Peyer's patch (tissue), 4 donors: ENCODE measurements at places on chromosomes 7 and 10. TPM values are rescaled to one million over a fixed set of nuclear protein-coding genes. Genes with fewer than 3 reads are reported as not detected.
A peak's percentile ranks its signal among the peaks of the same experiment; 100 is the strongest.

The TAS2R41 gene
- not detected for total RNA-seq

DNA sequence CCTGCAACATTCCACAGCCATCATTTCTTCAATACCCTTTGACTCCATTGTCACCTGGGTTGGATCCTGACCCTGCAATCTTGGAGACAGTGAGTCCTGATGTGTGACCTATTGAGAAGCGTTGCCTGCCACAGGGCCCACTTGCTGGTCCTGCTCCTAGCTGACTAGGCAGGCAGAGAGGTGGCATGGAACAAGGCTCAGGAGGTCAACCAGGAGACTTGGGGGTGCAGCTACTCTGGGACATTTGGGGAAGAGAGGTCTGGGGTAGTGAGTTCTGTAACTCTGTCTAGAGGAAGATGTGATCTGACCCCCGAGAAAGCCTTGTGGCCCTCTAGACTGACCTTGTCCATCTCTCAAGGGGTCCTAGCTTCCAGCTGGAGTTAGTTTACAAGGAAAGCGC is 1.8 kb downstream of the ZMIZ2 start:
- H3K4me1 ChIP-seq, result peaks cover 23% of the 10 kb centered on the region
- H3K27me3 ChIP-seq, result no peaks in the 10 kb centered on the region
- H3K4me3 ChIP-seq, result no peak overlapping the region
- H3K36me3 ChIP-seq, result no peaks in the 10 kb centered on the region

DNA sequence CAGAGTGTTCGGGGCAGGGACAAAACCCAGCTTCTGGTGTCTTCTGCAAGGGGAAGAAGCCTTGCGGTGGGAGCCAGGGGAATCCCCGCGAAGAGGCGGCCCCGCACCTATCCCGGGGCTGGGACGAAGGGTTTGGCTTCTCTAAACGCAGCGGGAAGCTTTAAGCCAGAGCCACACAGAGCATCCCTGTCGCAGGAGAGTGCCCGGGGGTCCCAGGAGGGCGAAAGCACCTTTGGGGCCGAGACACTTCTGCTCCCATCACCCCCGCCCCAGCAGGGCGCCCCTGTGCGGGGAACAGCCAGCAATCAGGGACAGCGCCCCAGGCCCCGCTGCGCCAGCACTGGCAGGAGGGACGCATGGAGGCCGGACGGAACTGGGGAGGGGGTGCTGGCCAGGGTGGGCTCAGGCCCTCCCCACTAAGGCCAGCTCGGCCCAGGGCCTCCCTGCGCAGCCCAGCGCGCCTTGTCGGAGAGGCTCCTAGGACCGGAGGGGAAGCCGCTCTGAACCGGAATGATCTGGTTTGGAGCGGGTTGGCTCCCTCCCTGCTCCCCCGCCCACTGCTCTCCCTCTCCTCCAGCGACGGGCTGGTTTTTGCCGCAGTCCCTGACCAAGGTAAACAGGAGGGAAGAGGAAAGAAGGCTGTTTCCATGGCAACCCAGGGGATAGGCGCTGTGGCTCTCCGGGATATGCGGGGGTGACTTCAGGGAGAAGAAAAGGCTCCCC is 63.9 kb downstream of the TMEM209 start:
- H3K4me1 ChIP-seq, result no peaks in the 10 kb centered on the region
- H3K27me3 ChIP-seq, result no peaks in the 10 kb centered on the region
- peak overlapping the region; percentile 49 for H3K4me3 ChIP-seq
- H3K36me3 ChIP-seq, result no peaks in the 10 kb centered on the region

DNA sequence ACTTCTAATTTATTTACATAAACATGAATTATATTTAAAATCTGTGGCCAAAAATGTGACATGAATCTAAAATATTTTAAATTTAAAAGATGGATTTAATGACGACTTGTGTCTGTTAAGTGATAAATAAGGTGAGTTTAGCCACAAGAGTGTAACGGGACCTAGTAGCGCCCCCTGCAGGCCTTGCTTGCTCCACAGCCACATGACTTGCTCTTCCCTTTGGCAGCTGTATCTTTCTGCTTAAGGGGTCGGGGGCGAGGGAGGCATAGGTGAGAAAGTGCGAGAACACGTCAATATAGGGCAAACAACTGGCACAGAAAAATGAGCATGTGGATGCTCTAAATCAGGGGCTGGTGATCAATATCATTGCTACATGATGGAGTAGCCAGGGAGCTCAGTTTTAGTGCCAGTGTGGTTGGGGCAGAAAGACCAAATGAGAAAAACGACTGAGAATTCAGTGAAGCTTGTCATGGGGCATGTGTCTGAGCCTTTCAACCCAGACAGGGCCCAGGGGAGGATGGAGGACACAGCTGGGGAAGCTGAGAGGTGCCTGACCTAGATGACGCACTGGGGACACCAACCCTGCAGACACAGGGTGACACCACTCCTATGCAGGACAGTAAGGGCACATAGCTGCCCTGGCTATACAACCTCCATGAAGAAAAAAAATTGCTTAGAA is 49.8 kb downstream of the PAXIP1 start:
- no peaks in the 10 kb centered on the region for H3K27me3 ChIP-seq
- no peak overlapping the region for H3K4me3 ChIP-seq
- H3K27ac ChIP-seq, result no peak overlapping the region
- no peaks in the 10 kb centered on the region for H3K36me3 ChIP-seq

The ECHS1 gene
- 194 TPM for total RNA-seq

DNA sequence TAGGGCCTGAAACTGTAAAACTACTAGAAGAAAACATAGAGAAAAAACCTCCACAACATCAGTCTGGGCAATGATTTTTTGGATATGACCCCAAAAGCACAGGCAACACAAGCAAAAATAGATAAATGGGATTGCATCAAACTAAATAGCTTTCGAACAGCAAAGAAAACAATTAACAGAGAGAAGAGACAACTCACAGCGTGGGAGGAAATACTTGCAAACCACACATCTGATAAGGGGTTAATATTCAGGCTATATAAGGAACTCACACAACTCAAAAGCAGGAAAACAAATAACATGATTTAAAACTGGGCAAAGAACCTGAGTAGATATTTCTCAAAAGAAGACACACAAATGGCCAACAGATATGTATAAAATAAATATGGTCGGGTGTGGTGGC is 7.7 kb upstream of the GSTK1 start:
- H3K27ac ChIP-seq, result no peak overlapping the region
- no peaks in the 10 kb centered on the region for H3K36me3 ChIP-seq
- H3K4me3 ChIP-seq, result no peak overlapping the region
- no peaks in the 10 kb centered on the region for H3K4me1 ChIP-seq
